Bone marrow (tissue), 2 donors: ENCODE measurements at places on chromosomes 5 and 9.

GRCh38 chr5:135718151-135718550, 116.3 kb upstream of the SLC25A48 start:
- DNase-seq, result no peak

DNA sequence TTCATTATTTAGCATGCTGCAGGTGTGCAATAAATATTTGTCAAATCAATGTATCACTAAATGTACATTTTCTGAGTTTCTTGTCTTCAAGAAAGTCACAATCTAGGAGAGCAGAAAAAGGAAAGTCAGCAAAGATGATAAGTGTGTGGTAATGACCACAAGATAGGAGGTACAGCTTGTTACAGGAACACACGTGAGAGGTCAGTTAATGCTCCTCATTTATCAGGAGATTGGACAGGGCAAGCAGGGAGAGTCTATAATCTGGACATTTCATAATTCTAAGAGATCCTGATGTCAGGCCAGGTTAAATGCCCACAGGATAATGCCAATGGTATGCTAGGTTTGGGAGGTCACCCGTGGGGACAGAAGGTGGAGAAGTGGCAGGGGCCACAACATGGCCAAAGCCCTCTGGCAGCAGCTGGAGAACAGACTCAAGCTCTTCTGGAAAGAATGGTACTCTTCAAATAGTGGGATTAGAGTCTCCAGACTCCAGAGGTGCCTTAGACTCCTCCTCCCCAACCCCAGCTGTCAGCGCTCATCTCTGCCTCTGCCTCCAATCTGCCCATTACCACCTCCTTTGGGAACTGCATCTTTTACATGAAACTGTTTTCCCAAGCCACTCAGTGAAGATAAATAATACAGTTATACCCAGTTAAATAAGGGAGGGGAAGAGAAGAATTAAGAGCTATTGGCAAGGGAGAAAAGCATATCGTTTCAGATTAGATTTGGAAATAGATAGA, 114.3 kb downstream of the ASTN2 start:
- DNase-seq, result no peak

GRCh38 chr9:112869041-112869529, 21.6 kb downstream of the SLC46A2 start:
- DNase-seq, result no peak

DNA sequence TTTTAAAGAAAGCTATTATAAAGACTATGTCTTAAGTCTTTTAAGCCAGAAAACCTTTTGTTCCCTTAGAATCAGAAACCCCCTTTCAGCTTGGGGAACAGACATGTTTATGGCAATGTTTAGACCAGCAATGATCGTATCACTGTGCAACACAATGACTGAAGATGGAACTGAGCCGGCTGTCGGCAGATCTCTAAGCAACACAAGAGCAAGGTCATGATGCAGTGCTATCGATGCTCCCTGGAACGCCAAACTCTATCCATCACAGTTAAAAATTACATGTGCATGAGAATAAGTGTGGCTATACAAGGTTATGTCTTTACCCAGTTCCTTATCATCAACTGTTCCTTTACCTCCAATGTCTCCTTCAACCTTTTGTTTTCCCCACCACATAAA, 1.8 kb upstream of the RNF44 start:
- DNase-seq, result no peak

DNA sequence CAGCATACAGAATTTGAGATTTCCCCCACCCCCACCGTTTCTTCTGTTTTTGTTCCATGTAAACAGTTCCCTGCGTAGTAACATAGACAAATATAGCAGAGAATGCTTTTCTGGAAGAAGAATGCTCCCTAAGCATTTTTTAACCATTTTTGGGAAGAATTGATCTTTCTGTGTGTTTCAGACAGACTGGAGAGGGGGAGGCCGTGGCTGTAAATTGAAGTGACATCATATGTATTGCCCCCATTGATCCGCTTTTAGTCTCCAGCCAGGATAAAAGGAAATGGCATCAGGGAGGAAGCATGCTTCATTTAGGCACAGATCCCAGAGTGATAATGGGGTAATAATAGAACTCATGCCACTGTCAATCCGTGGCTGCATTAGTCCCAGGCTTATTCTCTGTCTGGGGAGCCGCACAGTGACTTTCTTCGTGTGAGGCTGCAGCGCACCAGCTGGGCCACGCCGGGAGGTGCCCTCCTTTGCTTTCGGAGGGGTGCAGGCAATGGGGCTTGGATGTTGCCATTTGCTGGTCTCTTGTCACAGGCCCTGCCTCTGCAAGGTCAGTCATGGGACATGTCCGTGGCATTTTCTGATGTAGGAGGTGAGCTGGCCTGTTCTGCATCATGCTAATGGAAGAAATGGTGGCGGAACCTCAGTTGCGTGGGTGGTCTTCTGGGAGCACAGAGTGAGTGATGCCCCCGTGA, 261.5 kb downstream of the FANCC start:
- no peak for DNase-seq

DNA sequence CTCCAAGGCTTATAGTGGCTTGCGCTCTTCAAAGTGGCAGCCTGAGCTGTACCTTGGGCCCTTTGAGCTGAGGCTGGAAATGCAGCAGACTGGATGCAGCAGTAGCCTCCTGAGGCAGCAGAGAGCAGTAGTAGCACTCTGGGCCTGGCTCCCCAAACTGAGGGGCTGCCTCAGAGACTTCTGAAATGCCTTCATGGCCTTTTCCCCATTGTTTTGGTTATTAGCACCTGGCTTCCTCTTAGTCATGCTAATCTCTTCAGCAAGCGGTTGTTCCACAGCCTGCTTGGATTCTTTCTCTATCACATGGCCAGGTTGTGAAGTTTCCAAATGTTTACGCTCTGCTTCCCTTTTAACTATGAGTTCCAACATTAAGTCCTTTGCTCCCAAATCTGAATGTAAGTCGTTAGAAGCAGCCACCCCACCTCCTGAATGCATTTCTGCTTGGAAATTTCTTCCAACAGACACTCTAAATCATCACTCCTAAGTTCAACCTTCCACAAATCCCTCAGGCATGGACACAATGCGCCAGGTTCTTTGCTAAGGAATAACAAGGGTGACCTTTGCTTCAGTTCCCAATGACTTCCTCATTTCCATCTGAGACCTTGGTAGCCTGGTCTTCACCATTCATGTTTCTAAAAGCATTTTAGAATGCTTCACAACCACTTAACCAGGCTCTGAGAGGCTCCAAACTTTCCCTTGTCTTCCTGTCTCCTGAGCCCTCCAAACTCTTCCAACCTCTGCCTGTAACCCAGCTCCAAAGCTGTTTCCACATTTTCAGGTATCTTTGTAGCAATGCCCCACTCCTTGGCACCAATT, 145.8 kb downstream of the ZDHHC21 start:
- DNase-seq, result no peak

GRCh38 chr9:73437758-73438157, 286.1 kb downstream of the ANXA1 start:
- DNase-seq, result no peak

DNA sequence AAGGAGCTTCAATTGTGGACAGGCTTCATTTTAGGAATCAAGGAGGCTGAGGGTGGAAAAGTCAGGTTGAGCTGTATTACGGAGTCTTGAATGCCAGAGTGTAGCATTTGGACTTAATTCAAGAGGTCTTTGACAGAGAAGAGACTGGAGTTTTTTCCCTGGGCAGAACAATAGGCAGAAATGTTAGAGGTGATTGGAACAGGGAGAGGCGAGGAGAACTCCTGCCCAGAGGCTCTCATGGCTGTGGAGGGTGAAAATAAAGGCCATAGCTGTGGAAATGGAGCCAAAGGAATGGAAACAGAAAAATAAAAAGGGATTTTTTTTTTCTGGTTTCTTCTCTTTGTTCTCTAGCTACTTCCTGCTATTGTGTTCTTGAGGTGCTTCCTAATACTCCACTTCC, 3.7 kb upstream of the IFNB1 start:
- DNase-seq, result no peak

- DNase-seq, result no peak
These were observed 72.0 kb downstream of the PDE8B start for GRCh38 chr5:77282337-77283027.

- no peak for DNase-seq
These were observed 1.6 kb downstream of the NPR3 start for GRCh38 chr5:32712481-32713360.

DNA sequence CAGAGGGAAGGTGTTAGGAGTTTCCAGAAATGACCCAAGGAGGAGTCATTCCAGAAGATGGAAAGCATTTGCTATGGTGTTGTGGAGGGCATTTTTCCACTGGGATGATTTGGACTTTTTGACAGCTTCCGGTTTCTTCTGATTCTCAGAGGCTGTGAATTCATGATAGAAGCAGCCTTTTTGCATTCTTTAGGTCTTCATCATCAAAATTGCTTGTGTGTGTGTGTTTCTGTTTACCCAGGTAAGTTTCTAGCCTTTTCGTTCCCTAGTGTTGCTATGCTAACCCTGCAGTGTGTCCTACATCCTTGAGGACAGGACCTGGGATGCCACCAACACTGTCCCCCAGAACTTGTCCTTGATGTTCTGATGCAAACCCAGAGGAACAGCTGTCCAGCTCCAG, 19.6 kb downstream of the IRX1 start:
- DNase-seq, result no peak

DNA sequence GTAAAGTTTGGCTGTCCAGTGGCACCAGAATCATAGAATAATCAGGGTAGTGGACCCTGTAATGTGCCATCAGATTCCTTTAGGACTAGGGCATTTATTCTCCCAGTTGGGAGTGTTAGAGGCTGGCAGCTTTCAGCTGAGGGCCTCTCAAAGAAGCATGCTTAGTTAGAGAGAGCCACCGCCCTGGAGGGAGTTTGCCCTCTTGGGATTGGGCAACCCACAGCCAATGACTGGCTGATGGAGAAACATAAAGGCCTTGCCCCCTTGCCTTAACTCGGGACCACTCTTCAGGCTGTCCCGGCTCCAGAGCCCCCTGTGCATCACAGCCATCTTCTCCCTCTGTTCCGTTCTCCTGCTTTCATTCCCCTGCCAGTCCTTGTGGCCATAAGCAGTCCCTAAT, 20.5 kb upstream of the IFNK start:
- DNase-seq, result no peak

DNA sequence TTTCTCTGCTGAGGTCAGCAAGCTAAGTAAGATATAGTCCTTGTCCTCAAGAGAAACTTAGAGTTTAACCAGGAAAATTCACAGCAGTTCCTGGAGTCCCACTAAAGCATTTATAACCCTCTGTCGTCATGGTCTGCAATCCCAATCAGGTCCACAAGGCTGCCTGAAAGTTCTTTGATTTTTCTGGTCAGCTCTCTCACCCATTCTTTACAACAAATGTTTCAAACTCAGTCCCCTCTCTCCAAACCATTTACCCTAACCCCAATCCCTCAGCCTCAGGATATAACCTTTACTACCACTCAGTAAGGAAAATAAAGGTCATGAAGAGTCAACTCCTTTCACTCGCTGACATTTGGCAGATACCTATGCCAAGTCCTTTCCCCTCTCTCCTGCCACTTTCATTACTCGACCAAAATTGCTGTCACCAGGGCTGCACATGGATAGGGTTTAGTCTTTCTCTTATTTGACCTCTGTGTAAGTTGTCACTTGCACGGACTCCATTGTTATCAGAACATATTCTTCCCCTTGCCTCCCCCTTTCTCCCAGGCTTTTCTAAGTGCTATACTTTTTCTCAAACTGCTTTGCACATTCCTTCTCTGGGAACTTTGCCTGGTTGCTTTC, 936.6 kb downstream of the NR2F1-AS1 start:
- no peak for DNase-seq

GRCh38 chr9:3879315-3879714, 353.5 kb upstream of the RFX3 start:
- no peak for DNase-seq

GRCh38 chr5:171705036-171705435, 80.6 kb upstream of the SMIM23 start:
- DNase-seq, result no peak

- no peak for DNase-seq
These were observed 298.0 kb downstream of the FER start for GRCh38 chr5:109045710-109046109.

DNA sequence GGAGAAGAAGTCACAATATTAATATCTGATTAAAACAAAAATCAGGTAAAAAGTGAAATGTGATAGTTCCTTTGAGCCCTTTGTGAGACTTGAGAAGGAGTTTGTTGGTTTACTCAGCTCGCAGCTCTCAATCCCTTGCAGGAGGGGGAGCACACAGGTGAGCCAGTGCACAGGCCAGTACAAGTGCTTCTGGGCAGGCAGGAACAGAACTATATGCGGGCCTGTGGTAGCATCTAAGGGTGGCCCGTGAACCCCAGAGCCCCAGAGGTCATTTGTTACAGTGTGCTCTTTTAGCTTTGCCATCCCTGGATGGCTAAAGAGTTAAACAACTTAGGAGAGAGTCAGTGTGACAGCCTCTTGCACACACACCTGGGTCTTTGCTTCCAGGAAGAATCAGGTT, 215.3 kb upstream of the EDIL3 start:
- no peak for DNase-seq

DNA sequence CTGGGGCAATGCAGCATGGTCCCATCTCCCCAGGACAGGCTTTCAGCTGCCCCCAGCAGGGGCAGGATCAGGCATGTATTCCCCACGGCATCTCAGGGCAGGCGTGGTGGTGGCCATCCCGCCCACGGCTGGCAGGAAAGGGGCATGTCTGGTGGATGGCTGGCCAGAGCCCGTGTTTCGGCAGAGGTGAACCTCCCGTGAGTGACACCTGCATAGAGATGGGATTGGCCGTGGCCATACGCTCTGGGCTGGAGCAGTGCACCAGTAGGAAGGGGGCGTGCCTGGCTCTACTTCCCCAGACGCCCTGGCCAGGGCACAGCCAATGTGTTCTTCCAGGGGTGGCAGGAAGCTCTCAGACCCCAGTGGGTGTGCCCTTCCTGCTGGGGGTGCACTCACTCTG, 139.1 kb downstream of the ZNF354C start:
- DNase-seq, result no peak

GRCh38 chr5:7822449-7822848, 28.5 kb downstream of the CFAP90 start:
- no peak for DNase-seq

DNA sequence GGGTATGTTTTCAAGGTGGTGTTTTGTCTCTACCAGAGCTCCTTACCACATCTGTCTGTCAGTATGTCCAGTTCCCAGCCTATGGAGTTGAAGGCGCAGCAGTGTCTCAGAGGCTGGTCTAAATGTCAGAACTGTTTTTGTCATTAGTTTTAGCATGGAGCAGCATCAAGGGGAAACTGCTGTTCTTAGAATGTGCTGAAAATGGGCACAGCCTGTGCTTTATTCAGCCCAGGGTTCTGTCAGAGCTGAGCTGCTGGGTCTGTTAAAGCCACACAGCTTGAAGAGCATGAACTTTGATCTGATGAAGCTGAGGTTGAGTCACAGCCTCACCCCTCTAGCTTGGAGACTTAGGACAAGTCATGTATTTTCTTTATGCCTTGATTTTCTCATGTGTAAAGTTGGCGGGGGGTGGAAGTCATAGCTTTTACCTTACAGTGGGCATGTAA, 71.9 kb downstream of the RALGPS1 start:
- DNase-seq, result no peak

DNA sequence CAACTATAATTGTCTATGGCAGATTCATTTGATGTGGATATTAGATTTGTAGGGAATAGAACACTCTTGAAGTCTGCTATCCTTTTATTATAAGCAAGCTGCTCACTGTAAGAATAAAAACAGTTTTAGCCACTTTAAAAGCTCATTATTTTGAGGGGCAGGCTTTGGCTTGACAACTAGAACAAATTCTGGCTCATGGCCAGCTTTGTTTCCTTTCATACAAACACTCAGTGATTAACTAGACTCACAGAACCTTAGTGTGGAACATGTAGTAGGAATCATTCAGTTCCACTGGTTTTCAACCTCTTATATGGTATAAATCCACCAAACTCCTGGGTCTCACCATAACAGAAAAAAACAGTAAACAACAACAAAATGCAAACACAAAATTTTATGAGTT, 27.4 kb upstream of the CEP120 start:
- DNase-seq, result no peak
